Naive thymus-derived CD8-positive, alpha-beta T cell (primary cell): ENCODE measurements at places on chromosomes 2 and 18.

DNA sequence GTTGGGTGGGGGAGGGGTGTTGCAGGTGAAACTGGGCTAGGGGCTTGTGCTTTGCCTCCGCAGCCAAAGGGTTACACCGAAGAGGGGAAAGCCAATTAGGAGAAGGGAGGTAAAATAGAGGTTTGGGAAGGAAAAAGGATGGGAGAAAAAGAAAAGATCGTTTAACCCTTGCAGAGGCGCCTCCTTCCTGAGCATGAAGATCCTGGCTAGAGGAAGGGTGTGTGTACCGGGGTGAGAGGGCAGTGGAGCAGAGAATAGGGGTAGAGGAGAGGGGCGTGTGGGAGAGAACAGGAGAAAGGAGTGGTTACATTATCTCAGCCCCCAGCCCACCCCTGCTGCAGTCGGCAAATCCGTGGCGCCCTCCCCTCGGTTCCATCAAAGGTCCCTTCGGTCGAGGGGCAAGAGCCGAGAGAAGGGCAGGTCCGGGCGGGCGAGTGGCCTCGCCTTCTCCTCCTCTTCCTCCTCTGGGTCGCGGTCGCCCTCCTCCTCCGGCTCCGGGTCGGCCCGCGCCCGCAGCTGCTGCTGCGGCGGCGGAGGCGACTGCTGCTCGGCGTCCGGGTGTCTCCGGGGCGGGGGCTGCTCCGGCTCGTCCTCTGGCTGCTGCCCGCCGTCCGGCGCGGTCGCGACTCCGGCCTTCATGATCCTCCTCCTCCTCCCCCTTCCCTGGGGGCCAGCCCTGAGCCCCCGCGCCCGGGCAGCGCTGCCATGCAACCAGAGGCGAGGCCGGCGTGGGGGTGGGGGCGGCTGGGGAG lies 1.1 kb downstream of the MARCHF4 start:
- DNase-seq = no peak

GRCh38 chr2:236769981-236770671 lies 200.5 kb downstream of the ACKR3 start:
- DNase-seq = no peak

DNA sequence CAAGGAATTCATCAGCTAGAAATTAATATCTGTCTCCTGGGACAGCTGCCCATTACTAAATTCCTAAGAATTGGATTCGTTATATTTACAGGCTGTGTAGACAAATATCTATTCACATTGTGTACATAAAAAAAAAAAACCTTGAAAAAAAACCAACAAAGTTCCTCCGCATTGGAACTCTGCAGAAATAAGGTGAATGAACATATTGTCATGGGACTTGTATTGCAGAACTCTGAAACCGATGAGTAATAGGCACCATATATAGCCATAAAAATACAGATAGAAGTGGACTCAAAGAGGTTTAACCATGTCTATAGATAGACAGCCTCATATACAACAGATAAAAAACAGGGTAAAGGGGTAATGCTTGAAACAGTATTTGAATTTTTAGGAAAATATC lies 909.9 kb upstream of the CHAC2 start:
- DNase-seq = no peak

- no peak for DNase-seq
Measured at GRCh38 chr2:12555012-12555645, 161.6 kb upstream of the TRIB2 start.

DNA sequence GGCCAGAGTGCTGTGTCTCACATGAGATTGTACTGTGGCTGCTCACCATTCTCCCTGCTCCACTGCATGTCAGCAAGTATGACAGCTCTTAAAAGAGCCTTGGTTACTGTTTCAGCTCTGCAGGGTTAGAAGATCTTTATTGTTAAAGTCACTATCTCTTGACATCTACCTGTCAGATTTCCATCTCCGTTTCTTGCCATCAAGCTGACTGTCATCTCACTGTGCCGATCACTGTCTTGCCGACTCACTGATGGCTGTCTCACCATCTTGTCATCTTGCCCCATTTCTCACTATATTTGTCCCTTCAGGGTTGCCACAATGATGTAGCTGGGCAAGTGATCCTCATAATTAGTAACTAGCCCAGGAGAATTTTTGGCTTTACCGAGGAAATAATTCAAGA lies 800.9 kb upstream of the CDH7 start:
- no peak for DNase-seq

- DNase-seq = no peak
Measured at GRCh38 chr2:192139813-192140212, 54.9 kb downstream of the TMEFF2 start.
